ENCODE measurements at places on chromosomes 5 and 9.

DNA sequence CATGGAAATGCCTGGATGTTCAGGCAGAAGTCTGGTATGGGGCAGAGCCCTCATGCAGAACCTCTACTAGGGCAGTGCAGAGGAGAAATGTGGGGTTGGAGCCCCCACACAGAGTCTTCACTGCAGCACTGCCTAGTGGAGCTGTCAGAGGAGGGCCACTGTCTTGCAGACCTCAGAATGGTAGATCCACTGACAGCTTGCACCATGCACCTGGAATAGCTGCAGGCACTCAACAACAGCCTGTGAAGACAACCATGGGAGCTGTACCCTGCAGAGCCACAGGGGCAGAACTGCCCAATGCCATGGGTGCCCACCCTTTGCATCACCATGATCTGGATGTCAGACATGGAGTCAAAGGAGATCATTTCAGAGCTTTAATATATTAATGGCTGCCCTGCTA is 36.9 kb downstream of the TRIP13 start:
- DNase-seq: no peak

DNA sequence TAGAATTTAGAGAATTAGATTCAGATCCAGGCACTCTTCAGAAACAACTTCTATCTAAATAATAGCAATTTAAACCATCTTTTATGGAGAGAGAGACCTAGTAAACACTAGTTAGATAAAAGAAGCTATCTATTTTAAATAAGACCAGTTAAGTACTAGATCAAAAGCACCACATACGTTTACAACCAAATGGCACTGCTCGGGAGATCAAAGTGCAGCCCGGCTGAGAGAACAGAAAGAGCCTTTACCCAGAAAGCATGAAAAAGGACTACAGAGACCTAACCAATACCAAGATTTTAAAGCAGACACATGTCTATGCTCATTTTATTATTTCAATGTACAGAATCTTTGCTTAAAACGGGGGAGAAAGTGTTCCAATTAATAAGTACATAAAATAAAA is 30.8 kb downstream of the LIX1 start:
- no peak for DNase-seq

GRCh38 chr5:40364441-40364840 is 315.3 kb upstream of the PTGER4 start:
- no peak for DNase-seq

DNA sequence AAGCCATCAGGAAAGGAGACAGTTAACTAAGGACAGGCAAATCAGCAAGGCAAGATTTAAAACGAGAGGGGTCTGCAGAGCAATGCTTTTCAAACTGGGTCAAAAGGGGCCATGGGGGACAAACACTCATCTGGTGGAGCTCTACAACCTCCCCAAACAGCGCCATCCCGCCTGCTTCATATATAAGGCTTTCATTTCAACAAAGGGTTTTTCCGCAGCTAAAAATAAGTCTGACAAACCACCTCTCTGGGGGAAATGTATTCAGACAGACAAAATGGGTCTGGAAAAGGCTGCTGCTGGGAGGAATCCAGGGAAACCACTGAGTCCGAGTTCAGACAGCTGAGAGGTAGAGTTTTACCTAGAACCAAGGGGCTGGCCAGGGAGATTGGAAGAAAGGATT is 8.3 kb upstream of the SEPTIN8 start:
- no peak for DNase-seq

DNA sequence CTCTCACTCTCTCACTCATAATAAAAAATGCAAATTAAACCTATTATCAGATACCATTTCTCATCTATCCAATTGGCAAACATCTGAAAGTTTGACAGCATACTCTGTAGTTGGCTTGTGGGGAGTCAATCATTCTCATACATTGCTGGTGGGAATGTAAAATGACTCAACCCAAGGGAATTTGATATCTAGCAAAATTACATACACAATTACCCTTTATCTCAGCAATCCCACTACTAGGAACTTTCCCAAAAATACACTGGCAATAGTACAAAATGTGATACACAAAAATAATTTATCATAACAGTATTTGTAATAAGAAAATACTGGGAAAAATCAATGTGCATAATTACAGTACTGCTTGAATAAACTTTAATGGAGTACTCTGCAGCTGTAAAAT is 731.3 kb downstream of the DTWD2 start:
- no peak for DNase-seq

GRCh38 chr5:110309222-110309621 is 417.2 kb downstream of the TMEM232 start:
- no peak for DNase-seq

GRCh38 chr5:59099270-59099994 is 516.6 kb downstream of the RAB3C start:
- no peak for DNase-seq

DNA sequence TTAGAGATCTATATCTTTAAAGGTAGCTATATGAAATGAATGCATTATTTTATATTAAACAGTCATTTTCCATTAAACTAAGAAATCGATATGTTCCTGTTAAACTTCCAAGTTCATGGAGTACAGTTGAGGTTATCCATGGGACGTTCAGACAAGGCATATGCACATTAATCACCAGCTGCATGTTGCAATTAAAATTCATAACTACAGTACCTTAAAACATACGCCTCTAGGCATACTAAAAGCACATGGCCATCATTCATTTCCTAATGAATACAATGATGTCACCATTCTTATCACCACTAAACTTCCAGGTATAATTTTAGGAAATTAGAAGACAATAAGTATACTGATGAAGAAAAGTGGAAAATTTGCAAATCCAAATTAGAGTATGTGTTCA is 174.3 kb downstream of the CDH12 start:
- DNase-seq: no peak

- no peak for DNase-seq
Measured at GRCh38 chr9:98742325-98743280, 33.9 kb upstream of the GABBR2 start.

GRCh38 chr9:11443631-11444030 is 830.8 kb upstream of the PTPRD start:
- no peak for DNase-seq

GRCh38 chr9:80698725-80699410 is 990.5 kb downstream of the TLE1 start:
- no peak for DNase-seq

GRCh38 chr5:158985492-158985891 is 114.2 kb downstream of the EBF1 start:
- no peak for DNase-seq

DNA sequence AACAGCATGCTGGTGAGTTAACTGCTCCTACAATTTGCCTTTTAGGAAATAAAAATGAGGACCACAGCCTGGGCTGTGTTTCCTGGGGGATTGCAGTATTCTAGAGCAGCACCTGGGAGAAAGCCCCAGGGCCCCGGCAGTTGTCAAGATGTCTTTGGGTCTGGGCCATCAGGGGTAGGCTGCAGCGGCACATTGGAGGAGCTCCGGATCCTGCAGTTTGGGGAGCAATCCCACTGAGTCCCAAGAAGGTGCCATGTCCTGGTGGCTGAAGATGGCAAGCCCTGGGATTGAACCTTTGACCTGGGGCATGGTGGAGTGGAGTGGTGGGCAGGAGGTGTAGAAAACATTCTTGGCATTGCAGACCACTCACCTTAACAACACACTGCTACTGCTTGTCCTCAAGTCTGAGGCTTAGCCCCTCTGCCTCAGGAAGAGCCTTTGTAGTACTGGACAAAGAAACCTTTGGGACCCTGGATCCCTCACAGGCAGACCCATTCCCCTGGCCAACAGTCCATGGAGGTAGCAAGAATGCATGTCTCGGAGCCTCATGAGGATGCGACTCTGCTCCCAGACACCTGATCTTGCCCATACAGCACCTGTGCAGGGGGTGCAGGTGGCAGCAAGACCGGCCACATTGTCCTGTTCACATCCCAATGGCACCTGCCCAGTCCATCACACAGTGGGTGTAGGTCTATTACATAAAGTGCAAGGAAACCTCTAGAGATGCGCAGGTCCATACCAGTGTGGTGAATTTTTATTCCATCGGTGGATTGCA is 159.1 kb upstream of the IRX2 start:
- DNase-seq: no peak

- no peak for DNase-seq
Measured at GRCh38 chr5:141512911-141513626, 24.2 kb downstream of the PCDHGC5 start.

- DNase-seq: no peak
Measured at GRCh38 chr5:86864051-86864450, 246.3 kb downstream of the COX7C start.

GRCh38 chr9:108834959-108835665 is 20.7 kb downstream of the ACTL7B start:
- DNase-seq: no peak

GRCh38 chr5:137333475-137333874 is 165.7 kb downstream of the SPOCK1 start:
- no peak for DNase-seq

- no peak for DNase-seq
Measured at GRCh38 chr9:131366761-131367401, 27.0 kb upstream of the PRRC2B start.

DNA sequence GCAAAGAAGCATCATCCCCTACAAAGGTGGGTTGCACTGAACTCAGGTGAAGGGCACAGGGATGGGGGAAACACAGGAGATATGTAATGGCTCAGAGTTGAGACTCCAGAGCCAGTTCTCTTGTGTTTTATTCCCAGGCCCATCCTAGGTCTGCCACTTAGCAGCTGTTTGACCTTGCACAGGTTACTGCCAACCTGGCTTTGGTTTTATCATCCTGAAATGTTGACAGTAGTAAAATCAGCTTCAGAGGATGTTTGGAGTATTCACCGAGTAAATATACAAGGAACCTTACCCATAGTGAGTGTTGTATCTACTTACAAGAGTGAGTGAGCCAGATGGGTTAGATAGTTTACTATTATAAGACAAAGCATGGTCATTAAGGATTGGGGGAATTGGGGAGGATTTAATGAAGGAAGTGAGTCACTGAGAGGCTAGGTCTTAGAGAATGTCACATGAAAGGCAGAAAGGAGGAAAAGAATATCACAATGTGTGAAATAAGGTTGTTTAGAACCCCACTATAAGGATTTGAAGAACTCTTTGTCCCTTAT is 141.3 kb downstream of the MAN2A1 start:
- DNase-seq: no peak

DNA sequence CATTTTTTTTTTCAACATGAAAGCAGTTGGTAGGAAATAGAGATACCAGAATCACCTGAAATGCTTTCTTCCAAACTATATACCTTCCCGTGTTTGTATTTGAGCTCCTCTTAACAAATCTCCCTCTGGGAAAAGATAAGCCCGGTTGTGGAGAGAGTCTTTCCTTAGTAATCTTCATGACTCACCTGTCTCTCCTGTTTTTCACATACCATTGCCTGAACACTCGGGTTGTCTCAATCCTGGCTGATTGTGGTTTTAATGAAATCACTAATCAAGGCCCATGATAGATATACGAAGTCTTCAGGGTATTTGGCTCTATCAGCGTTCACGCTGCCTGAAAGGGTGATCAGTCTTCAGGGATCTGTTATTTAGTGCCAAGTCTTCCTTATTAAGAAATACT is 136.7 kb downstream of the MAN2A1 start:
- DNase-seq: no peak

GRCh38 chr5:51377151-51378060 is 5.8 kb upstream of the ISL1 start:
- no peak for DNase-seq

DNA sequence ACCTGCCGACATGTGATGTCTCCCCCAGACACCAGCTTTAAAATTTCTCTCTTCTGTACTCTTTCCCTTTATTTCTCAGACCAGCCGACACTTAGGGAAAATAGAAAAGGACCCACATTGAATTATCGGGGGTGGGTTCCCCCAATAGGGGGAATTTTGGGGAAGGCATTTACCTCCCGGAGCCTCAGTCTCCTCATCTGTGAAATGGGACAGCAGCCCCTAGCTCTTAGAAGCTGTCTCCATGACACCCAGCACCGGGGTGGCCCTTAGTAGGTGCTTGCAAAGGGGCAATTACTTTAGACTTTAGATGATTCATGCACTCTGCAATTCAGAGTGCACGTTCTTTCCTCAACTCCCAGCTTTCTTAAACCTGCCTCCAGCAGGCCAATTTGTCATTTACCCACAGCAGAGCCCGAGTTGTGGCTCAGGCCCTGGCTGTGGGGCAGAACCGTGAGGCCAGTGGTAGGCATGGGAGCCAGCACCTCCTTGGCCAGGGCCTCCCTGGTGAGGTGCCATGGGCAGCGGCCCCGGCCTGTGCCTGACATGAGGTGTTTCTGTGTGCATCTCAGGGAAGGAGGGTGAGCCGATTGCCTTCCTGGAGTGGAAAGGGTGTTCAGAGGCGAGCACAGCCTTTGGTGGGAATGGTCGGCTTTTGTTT is 51.7 kb downstream of the SH3PXD2B start:
- no peak for DNase-seq

- no peak for DNase-seq
Measured at GRCh38 chr5:138491284-138491648, 26.0 kb downstream of the EGR1 start.

DNA sequence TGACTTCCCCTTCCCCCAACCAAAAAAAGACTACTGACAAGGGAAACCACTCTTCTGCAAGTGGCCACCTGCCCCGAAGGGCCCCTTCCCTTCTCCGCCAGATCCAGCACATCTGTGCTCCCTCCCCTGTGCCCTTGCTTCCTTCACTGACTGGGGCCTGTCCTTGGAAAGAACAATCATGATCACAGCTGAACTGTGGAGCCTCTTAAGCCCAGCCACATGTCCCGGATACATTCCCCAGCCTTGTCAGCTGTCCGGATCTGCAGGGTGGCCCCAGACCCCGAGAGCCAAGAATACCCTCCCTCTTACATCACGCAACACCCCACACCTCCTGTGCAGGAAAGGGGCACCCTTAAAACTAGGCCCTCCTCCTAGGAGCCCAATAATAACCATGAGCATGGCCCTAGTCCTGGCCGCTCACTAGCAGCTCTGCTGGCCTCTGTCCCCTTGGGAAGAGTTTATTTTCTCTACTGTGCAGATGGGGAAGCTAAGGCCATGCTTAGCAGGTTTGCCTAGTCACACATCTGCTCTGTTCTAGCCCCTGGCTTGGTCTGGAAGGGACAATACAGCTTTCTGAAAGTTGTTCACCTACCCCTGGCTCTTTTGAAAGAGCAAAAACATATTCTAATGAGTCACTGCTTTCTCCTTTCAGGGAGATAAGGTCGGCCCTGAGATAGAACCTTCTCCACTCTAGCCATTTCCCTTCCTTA is 3.8 kb downstream of the SPRY4 start:
- DNase-seq: no peak

DNA sequence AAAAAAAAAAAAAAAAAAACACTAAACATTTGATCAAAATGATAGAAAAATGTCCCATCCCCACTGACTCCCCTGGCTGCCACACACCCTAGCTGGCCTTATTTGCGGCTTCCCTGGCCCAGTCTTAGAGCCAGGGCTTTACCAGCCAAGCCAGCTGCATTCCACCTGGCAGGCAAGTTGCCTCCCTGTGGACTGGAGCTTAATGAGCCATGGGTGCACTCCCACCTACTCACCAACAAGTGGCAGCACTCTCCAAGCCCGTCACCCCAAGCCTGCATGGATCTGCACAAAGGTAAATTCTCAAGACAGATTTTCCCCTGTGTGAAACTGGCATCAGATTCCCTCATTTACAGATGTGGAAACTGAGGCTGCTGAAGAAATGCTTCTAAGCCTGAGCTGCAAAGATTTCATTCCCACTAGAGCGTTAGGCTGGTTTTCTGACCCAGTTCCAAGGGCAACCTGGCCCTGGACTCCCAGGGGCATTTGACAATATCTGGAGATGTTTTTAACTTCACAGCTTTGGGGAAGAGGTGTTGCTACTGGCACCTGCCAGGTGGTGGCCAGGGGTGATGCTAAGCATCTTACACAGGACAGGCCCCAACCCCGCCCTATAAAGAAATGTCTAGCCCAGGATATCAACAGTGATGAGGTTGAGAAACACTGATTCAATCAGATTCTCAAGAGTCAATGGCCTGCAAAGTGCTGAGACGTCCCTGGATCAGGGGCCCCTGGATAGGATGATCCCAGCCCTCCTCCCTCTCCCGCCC is 21.9 kb upstream of the VDAC1 start:
- DNase-seq: no peak

All from stimulated activated CD8-positive, alpha-beta memory T cell treated with anti-CD3 and anti-CD28 coated beads, Interleukin-7, amount 100 ng/mL, for 1 hour (primary cell).